Dermis lymphatic vessel endothelial cell (primary cell): ENCODE measurements at places on chromosomes 2 and 18. TPM values are rescaled to one million over a fixed set of nuclear protein-coding genes. Genes with fewer than 3 reads are reported as not detected.

Gene GAREM1
- under 0.01 and 0.17 TPM in 2 replicates for total RNA-seq

Gene NEU4
- total RNA-seq: under 0.01 TPM in 1 of 2 replicates, not detected in the other

Gene IFIH1
- 4.3 and 6.4 TPM in 2 replicates for total RNA-seq

Gene PREPL
- 10.7 and 14.7 TPM in 2 replicates for total RNA-seq

Gene RETREG2
- total RNA-seq: 65.0 and 65.4 TPM in 2 replicates

Gene CHPF
- total RNA-seq: 0.17 and 1.2 TPM in 2 replicates

Gene POLE4
- total RNA-seq: 19.5 and 20.0 TPM in 2 replicates

Gene ST8SIA3
- not detected in 2 replicates for total RNA-seq

Gene SLC5A7
- not detected in 2 replicates for total RNA-seq

Gene CD28
- 0.09 and 0.11 TPM in 2 replicates for total RNA-seq

Gene CHRNA1
- total RNA-seq: 0.76 TPM in 1 of 2 replicates, not detected in the other

Gene CDKL4
- 0.43 and 1.5 TPM in 2 replicates for total RNA-seq

Gene ABCG8
- not detected in 2 replicates for total RNA-seq

Gene IL36B
- total RNA-seq: not detected in 2 replicates

Gene KCNIP3
- total RNA-seq: 0.11 and 0.17 TPM in 2 replicates

Gene DLGAP1
- total RNA-seq: 0.09 and 0.11 TPM in 2 replicates
